Lung (tissue), 17 donors: ENCODE measurements at places on chromosomes 1 and 21. TPM values are rescaled to one million over a fixed set of nuclear protein-coding genes. Genes with fewer than 3 reads are reported as not detected.

GRCh38 chr1:168875831-168876230 lies 146.8 kb upstream of the DPT start:
- no peak for DNase-seq

- peak; percentile 4 for DNase-seq
Observed at GRCh38 chr1:229942501-229942900, 124.5 kb upstream of the GALNT2 start.

FNDC5 gene
- total RNA-seq, result 5.3 TPM

DNA sequence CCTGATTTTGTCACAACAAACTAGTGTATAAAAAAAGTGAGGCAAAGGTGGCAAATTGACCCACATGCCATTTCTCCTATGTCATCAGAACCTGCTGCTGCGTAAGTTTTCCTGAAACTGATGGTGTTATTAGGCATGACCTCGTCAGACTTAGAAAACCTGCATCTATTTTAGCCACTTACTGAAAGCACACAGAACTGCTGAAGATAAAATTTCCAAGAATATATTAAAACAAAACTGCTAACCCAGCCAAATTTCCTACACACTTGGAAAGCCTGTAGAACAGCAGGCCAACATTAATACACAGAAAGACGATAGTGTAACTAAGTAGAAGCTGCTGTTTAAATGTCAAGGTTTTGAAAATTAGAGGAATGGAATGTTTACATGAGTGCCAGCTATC lies 674.5 kb upstream of the CXADR start:
- no peak for DNase-seq

KRTAP8-1 gene
- not detected for total RNA-seq

FAM163A gene
- not detected for total RNA-seq

BSND gene
- total RNA-seq, result not detected

SVBP gene
- 31.7 TPM for total RNA-seq

TBX15 gene
- total RNA-seq, result 0.31 TPM

S100A3 gene
- 3.0 TPM for total RNA-seq

FMO5 gene
- total RNA-seq, result 78.6 TPM

DNA sequence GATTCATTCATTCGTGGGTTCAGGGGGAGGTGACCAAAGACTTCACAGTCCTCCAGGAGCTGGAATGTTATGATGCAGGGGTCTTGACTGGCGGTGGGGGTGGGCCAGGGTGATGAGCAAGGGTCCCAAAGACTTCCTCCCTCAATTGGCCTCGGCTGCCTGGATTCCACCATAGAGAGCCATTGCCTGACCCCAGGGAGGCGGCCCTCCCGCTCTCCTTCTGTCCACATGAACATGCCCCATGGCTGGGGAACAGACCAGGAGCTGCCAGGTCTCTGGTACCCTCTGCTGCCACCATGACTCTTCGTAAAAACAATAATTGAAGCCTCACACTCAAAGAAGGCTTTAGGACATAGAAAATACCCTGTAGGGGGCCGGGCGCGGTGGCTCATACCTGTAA lies 102.5 kb upstream of the CASZ1 start:
- DNase-seq, result no peak

DNA sequence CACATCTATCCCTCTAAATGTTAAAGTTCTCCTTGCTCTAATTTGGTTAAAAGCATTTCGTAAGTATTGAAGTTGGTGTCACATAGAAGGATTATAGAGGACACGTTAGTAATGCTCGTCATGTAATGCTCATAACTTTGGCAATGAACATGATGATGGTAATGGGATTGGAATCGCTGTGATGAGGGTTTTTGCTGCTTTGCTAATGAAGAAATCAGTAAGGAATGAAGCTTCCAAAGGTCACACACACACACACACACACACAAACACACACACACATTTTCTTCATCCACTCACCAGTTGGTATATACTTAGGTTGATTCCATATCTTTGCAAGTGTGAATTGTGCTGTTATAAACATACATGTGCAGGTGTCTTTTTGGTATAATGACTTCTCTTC lies 36.8 kb upstream of the ZNF648 start:
- no peak for DNase-seq

ODF2L gene
- total RNA-seq, result 127 TPM

GRCh38 chr1:10068605-10069294 lies 36.0 kb downstream of the UBE4B start:
- DNase-seq, result no peak

KRTAP7-1 gene
- not detected for total RNA-seq

DNA sequence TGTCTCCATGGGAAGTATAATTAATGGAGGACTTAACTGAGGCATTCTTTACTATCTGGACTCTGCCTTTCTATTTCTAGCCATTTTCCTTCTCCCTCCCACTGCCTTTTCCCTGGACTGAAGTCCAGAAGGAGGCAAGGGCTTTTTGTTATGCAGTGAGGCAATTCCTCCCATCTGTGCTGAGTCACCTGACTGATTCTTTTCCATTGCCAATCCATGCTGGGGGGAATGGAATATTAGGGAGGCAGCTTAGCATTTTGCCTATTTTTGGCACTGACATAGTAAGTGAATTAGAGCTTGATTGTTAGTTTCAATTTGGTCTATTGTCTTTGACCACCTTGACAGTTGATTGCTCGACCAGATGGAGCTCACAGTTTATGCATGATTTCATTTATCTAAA lies 1000.6 kb upstream of the PRMT6 start:
- no peak for DNase-seq

- no peak for DNase-seq
Observed at GRCh38 chr1:210363119-210363518, 34.4 kb downstream of the HHAT start.

GRCh38 chr1:83545066-83545862 lies 453.7 kb downstream of the TTLL7 start:
- DNase-seq, result peak; percentile 15

GRCh38 chr1:196955926-196956325 lies 12.4 kb downstream of the CFHR2 start:
- DNase-seq, result no peak

CDCA8 gene
- total RNA-seq, result 0.80 TPM

DNA sequence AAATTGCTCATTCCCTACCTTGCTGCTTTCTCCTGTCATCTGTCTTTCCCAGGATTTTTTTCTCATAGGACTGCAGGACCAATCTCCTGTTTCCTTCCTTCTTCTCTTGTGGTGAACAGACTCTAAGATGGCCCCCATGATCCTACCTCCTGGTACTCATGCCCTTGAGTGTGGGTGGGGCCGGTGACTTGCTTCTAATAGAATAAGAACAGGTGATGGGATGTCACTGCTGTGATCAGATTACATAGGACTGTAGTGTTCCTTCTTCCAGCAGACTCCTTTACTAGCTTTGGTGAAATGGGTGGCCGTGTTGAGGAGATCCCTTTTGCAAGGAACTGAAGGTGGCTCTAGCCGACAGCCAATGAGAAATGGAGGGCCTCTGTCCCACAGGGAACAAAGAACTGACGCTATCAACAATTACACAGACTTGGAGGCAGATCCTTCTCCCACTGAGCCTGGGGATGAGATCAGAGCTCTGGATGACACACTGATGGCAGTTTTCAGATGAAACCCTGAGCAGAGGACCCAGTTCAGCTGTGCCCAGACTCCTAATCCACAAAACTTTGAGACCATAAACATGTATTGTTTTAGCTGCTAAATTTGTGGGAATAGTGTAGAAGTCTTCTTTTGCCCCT lies 7.5 kb downstream of the GSTM3 start:
- no peak for DNase-seq

- DNase-seq, result peak; percentile 10
Observed at GRCh38 chr1:60425528-60425927, 352.0 kb upstream of the C1orf87 start.

- DNase-seq, result no peak
Observed at GRCh38 chr1:110233861-110234260, 23.7 kb downstream of the KCNC4 start.

DNA sequence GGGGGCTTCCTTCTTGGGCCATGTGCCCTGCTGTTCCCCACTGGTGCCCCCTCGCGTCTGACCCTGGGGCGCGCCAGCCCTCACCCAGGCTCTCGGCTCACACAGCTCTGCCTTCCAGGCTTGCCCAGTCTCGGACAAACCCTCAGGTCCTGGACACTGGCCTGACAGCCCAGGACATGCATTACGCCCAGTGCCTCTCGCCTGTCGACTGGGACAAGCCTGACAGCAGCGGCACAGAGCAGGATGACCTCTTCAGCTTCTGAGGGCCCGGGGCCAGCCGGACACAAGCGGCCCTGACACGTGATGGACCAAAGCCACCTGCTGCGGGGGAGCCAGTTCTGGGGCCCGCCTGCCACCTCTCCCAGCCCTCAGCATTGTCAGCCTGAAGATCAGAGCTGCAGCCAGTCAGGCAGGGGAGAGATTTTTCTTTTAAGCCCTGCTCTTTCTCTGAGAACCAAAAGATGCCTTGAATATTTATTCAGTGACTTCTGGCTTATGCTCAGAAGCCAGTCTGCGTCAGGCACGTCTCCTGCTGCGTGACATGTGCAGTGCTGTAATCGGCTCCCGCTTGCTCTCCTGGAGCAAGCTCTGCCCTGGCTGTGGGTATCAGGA lies 23.4 kb downstream of the LDLRAP1 start:
- DNase-seq, result no peak

ZSWIM5 gene
- total RNA-seq, result 3.8 TPM

PCP4L1 gene
- 3.6 TPM for total RNA-seq

GRCh38 chr1:155254714-155255242 lies 505 bp downstream of the ENTREP3 start:
- DNase-seq, result no peak

GRCh38 chr1:223739366-223740037 lies 27.2 kb downstream of the CAPN2 start:
- peak; percentile 47 for DNase-seq

DNA sequence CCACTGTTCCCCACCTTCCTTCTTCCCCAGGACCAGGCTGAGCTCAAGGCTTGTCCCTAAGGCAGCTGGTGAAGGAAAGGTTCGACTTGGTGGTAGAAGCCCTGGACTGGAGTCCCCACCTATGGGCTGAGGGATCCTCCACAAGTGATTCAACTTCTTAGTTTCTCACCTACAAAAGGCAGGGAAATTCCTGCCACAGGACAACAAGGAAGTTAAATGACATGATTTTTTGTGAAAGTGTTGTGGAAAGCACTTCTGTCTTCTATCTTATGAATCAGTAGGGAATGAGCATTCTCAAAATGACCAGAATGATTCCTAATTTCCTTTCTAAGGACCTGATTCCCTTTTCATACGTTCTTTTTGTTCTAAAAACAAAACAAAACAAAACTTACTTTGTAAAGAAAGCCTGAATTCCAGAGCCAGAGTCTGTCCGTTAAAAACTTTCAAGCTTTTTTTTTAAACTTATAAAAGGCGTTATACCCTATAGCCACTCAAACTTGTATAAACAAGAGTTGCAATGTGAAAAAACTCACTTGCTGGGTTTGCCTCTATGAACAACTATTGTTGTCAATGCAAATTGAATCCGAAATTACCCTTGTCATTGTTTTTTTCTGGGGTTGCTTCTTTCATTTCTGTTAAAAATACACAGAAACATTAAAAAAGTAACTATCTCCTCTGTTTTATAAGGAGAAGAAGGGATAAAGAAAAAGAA lies 12.2 kb downstream of the KCNJ15 start:
- DNase-seq, result no peak

PDZK1 gene
- total RNA-seq, result 0.57 TPM

DNA sequence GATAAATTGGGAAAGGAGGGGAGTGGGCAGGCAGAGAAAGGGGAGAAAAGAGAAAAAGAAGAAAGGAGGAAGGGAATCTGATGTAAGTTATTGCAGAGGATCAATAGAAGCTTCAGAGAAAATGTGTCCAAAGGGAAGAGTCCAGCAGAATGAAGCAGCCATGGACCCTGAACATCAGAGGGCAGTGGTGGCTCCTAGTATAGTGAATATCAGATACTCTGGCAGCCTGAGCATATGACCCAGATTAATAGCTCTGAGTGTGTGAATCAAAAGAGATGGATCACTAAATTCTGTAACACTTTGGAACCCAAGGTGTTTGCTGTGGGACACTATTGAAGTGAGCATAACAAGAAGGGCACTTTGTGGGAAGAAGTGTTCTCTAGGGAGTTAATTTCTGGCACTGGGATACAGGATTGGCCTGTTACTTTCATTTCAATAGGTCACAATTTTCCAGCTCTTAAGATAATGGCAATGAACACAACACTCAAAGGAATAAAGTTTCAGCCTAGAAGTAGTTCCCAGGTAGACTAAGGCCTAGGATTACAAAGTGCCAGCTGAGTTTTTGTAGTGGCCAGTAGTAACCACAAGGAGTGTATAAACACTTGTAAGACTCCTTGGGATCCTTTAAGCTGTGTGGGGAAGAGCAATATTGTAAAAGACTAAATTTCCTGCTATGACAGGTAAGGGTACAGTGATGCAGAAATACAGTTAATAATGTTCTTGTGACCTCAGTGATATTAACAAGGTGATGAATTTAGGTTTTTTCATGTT lies 164.5 kb upstream of the BEND5 start:
- DNase-seq, result no peak

- no peak for DNase-seq
Observed at GRCh38 chr1:204285436-204286305, 71.9 kb upstream of the GOLT1A start.

GRCh38 chr1:100344774-100345173 lies 7.5 kb upstream of the CDC14A start:
- no peak for DNase-seq

UMODL1 gene
- total RNA-seq, result 0.28 TPM

CLCA4 gene
- 0.11 TPM for total RNA-seq

DNA sequence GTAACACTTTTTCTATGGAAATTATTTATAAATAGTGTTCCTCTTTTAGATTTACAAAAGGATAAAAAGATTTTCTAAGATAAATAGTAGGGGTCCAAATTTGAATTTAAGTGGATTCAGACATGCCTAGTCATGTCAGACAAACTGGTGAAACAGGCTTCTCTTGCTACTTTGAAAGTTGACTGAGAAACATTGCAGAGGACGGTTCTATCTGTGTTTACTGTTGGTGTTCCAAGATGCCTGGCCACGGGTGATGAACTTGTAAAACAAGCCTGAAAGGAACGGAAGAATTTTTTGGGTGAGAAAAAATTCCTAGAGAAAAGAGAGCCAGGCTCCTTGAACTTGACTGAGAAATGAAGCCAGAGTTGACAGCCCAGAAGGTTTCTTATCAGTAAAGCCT lies 2.2 kb downstream of the KRTAP19-1 start:
- DNase-seq, result no peak
